Stimulated activated naive CD4-positive, alpha-beta T cell (primary cell): ENCODE measurements at places on chromosomes 5 and 9.

- DNase-seq = no peak
These were observed 323.4 kb downstream of the PIK3R1 start for GRCh38 chr5:68538814-68539420.

DNA sequence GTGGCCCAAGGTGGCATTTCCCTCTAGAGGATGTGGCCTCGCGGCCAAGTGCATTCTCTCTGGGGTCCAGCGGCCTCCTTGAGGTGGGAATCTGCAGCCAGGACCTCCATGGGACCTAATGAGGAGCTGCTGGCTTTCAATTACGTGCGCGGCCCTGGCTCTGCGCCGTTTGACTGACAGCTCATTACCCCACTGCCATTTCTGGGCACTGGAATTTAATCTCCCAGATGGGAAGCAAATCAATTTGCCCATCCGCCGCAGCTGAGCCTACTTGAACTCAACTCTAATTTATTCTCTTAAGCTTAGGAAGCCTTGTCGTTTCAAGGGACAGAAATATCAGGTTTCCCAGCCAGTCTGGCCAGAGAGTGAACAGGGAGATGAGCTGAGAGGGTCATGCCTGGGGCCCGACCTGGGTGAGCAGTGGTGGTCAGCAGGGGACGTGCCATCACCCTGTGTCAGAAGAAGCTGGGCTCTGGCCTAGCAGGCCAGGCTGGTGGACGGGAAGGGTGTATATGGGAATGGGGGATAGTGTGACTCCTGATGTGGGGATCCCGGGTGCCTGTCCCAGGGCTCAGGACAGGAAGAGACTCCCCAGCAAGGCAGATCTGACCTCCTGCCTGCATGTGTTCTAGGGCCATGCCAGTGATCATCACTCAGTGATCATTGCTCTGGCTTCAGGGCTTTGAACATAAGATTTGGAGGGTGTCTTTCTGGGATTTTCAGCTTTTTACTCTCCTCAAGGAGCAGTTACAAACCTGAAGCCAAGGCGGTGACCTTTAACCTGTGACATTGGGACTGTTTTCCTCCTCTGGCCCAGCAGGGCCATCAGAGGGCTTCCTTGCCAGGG lies 69.7 kb downstream of the MACROH2A1 start:
- DNase-seq = no peak

- DNase-seq = no peak
These were observed 227.7 kb upstream of the PRR16 start for GRCh38 chr5:120236360-120236759.

GRCh38 chr5:145510324-145510723 lies 324.8 kb downstream of the PRELID2 start:
- no peak for DNase-seq

- no peak for DNase-seq
These were observed 334.2 kb downstream of the PDE4D start for GRCh38 chr5:59559323-59559722.

DNA sequence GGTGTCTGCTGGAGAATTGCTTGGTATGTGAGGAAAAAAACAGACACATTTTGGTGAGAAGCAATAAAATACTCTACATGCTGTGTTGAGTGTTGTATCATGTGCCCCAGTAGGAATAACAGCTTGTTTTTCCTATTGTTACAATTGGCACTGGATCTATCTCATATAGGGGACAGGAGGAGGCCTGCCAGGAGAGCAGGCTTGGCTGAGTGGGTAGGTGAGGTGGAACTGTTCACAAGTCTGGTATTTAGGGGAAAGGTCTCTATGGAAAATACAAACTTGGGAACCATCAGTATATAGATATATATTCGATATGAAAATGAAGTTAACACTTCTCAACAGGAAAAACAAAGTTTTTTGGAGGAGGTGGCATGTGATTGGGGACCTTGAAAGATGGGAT lies 9.5 kb upstream of the SH3TC2 start:
- DNase-seq = no peak

DNA sequence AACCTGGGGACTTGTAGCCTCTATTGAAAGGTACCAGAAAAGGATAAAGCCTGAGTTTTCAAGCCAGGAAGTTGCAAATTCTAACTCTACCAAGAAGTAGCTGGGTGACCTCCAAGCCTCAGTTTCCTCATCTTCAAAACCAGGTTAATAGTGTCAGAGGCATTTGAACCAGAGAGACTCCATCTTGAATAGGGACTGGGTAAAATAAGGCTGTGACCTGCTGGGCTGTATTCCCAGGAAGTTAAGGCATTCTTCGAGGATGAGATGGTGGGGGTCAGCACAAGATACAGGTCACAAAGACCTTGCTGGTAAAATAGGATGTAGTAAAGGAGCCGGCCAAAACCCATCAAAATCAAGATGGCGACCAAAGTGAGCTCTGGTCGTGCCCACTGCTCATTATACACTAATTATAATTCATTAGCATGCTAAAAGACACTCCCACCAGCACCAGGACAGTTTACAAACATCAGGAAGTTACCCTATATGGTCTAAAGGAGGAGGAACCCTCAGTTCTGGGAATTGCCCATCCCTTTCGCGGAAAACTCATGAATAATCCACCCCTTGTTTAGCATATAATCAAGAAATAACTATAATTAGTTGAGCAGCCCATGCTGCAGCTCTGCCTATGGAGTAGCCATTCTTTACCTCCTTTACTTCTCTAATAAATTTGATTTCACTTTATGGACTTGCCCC lies 3.8 kb upstream of the SERINC5 start:
- no peak for DNase-seq

- DNase-seq = no peak
These were observed 295.4 kb upstream of the HAPLN1 start for GRCh38 chr5:84016085-84016484.

- DNase-seq = no peak
These were observed 8.6 kb upstream of the PSAT1 start for GRCh38 chr9:78288214-78288892.

DNA sequence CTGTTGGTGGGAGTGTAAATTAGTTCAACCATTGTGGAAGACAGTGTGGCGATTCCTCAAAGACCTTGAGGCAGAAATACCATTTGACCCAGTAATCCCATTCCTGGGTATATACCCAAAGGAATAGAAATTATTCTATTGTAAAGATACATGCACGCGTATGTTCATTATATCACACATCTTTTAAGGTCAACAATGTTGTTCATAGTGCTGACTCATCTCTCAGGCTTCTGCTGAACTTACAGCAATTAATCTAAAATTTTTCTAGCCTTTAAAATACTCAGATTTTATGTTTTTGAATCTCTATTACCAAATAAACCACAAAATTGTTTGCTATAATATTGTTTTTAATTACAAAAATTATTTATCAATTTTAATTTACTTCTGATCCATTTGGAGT lies 38.8 kb upstream of the ZNF618 start:
- no peak for DNase-seq

GRCh38 chr9:20714442-20715415 lies 30.7 kb downstream of the FOCAD start:
- no peak for DNase-seq

- DNase-seq = no peak
These were observed 6.8 kb upstream of the FCHSD1 start for GRCh38 chr5:141657937-141658545.

DNA sequence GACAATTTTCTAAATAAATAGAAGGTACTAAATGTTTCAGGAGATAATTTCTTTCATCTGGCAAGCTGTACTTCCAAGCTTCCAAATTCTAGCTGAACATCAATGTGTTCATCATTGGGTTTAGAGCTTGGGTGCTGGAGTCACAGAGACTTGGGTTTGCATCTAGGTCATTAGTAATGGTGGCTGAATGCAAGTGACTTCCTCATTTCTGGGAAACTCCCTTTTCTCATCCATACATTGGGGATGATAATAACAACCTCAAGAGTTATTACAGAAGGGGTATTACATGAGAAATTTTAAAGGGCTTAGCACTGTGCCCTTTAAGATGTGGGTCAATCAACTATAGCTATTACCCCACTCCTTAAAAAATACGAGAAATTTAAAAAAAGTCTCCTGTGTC lies 41.1 kb upstream of the KLF4 start:
- DNase-seq = no peak

DNA sequence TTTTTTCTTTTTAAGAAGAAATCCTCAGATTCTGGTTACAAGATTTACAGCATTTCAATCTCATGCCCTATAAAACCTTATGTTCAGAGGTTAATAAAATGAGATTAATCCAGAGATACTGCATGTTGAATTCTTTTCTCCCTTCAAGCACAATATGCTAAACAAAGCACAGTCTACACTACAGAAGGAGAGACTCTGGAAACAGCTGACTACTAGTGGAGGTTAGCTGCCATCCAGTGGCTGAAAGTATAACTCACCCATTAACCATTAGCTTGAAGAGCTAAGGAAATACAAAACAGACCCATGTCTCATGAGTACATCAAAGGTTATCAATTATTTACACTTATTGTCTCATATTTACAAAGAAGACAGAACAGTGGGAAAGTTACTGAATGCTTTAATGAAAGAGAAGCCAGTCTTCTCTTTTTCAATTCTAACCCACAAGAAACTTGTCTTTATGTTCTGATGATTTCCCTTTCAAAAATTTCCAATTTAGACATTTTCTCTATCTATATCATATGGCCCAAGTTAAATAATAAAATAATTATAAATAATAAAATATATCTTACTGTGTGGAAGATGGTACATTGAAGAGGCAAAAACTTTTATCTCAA lies 12.7 kb upstream of the DNAH5 start:
- DNase-seq = no peak

DNA sequence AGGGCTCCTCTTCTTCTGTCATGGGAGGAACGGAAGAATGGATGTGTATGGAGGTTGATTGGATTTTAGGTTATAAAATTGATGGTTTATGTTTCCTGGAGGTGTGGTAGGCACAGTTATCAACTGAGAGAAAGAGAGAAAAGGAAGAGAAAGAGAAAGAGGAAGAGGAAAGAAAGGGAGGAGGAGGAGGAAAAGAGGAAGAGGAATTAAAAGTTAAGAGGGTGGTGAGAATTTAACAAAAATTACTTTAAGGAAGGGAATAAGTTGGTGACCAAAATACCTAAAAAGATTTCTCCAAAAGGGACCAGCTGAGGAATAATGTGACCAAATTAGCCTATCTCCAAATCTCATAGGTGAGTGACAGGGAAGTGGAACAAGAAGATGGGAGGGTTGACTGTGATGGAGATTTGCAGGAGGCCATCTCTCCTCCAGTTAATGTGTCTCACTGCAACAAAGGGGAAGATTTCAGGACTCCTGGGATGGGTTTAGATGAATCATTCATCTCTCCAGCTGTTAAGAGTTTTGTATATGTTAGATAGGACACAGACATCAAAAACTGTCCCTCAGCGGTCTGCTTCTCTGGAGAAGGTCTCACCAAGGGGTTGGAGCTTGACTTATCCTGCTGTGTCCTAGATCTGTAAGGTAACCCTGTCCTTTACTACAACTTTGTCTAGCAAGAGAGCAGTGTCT lies 76.0 kb upstream of the TMC1 start:
- DNase-seq = no peak

DNA sequence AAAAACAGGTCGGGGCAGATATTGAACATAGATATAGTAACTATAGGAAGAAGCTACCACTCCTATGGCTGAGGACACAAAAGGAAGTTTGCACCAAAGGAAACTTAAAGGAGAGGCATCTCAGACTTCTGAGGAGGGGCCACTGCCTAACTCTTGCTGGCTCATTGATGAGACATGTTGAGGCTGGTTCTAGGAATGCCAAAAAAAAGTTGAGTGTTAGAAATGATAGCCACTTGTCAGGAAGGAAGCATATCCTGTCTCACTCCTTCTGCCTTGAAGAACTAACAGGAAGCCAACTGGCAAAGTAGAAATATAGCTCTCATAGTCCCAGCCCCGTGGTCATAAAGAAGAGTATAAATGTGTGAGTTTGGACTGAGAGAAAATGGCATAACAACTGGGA lies 23.3 kb upstream of the STOM start:
- no peak for DNase-seq

DNA sequence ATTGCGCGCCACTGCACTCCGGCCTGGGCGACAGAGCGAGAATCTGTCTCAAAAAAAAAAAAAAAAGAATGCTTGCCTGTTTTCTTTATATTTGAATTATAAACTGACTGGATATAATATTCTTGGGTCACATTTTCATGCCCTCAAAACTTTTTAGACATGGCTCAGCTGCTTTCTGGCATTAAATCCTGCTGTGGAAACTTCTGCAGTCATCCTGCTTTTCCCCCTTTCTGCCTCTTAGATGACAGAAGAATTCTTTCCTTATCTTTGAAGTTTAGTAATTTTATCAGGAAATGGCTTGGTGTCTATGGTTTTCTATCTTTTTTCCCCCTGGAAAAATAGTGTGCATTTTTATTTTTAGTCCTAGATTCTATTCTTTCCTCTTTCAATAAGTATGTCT lies 234.5 kb downstream of the AOPEP start:
- DNase-seq = no peak

GRCh38 chr5:1484730-1485578 lies 38.8 kb downstream of the LPCAT1 start:
- DNase-seq = no peak

DNA sequence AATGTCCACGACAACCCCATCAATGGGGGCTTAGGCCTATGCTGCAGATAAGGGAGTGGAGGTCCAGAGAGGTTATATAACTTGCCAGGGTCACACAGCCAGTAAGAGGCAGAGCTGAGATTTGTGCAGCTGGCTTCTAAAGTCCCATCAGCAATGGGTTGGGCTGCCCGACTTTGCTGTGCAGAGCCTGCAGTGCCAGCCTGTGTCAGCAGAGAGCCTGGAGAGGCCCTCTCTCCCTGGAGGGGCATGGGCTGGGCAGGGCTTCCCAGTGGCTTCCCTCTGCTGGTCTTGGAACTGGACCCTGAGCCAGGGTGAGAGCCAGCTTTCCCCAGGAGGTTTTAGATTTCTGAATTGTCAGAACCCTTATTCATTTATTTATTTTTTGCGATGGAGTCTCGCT lies 77.2 kb upstream of the RAPGEF1 start:
- DNase-seq = no peak

DNA sequence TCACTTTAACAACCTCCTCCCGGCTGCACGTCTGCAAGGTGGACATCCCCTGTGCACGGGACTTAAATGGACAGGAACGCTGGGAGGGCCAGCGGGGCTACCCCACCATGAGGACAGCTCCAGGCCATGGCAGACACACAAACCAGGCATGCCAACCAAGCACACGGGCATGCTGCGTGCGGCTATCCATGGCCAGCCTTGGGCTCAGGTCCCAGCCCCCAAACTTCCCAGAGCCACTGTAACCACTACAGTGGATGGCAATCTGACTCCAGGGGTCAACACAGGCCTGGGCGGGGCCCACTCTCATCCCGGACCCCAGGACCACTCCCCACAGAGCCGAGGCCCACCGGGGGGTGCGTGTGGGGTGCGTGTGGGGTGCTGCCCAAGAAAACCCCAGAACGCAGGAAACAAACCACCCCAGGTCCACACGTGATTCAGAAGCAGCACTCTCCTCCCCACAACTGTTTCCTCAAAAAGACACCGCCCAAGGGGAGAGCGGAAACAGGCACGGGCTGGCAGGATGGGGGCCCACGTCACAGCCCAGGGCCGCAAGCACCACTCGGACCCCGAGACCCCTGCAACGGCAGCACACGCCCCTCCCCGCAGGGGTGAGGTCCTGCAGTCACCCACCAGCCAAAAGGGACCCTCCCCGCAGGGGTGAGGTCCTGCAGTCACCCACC lies 7.4 kb downstream of the SLC12A7 start:
- DNase-seq = peak; percentile 32
